ENCODE measurements at places on chromosomes 7 and 10.

- no peak for DNase-seq
Observed at GRCh38 chr7:2554661-2555111, 638 bp downstream of the BRAT1 start.

- no peak for DNase-seq
Observed at GRCh38 chr10:124693801-124694416, 50.3 kb downstream of the FAM53B start.

DNA sequence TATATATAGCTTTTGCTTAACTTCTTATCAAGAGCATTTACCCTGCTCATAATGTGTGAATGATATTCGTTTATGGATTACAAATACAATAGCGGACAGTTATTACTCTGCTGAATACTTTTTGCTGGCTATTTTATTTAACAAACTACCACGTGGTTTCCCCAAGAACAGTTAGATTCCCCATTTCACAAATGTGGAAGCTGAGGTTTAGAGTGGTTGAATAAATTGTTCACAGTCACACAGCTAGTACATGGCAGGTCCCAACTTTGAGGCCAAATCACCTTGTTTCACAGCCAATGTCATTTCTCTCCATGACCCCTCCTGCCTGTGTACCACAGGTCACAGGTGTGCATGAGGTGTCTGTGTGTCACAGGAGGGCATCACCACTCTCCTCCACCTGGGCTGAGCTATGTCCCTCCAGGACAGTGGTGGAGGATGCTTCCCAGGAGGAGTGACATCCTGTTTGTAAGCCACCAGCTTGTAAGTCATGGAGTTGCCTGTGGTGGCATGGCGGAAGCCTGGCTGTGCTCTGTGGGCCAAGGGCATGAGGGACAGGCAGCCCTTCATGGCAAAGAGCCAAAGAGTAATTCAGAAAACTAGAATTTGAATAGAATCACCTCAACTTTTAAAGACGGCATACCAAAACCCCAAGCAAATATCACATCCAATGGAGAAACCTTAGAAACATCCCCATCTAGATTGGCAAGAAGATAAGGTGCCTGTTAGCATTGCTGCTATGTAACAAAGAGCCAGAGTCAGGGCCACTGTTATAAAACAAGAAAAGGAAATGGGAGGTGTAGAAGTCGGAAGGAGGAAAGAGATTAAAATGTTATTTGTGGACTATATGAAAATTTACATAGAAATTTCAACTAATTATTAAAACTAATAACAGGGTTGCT lies 51.9 kb downstream of the AOC1 start:
- DNase-seq, result no peak

GRCh38 chr7:97601931-97602457 lies 129.9 kb upstream of the TAC1 start:
- no peak for DNase-seq

DNA sequence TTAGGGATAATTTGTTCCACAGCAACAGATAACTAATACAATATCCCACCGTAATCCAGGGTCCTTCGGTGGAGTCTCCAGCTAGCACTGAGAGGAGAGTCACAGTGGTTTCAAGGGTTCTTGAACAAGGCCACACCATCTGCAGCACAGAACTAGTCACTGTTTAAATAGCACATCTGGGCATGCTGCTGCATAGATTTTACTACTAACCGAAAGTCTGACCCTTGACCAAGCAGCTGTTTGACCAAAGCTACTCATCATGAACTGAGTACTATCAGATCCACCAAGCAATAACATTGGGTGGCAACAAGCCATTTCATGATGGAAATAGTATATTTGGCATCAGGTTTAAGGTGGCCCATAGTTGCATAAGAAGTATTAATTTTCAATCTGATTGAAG lies 53.2 kb downstream of the ANKMY2 start:
- no peak for DNase-seq

DNA sequence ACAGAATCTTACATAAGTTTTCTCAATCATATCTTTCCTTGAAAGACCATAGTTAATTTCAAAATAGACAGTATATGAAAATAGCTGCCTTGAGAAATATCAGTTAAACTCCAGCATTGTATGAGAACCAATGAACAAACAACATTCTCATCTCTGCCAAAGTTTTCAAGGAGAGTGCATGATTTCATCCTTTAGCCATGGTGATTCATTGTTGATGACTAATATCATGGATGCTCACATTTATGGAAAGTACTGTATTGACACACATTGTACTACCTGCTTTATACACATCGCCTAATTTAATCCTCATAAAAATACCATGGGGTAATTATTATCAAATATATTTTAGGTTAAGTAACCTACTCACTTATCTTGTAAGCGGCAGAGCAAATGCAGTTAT lies 250.3 kb downstream of the CNTNAP2 start:
- DNase-seq, result no peak
